NCI-H524 treated with DMSO at 0.1 percent for 48 hours (cell line): ENCODE measurements at places on chromosomes 3 and 15.

- DNase-seq, result no peak
Observed at GRCh38 chr3:106366352-106366751, 497.5 kb upstream of the CBLB start.

GRCh38 chr15:26443321-26443720 lies 329.5 kb downstream of the GABRB3 start:
- DNase-seq, result no peak

GRCh38 chr3:100023150-100023549 lies 91.2 kb downstream of the FILIP1L start:
- no peak for DNase-seq

- DNase-seq, result no peak
Observed at GRCh38 chr3:196236223-196236622, 19.9 kb downstream of the SLC51A start.

- no peak for DNase-seq
Observed at GRCh38 chr3:52494886-52495495, at the start of gene STAB1. TSS of gene STAB1 (plus strand) at chr3:52495338. CDS start at chr3:52495414, 76 bp downstream.

- DNase-seq, result no peak
Observed at GRCh38 chr3:123518892-123519485, 65.9 kb downstream of the HACD2 start.

DNA sequence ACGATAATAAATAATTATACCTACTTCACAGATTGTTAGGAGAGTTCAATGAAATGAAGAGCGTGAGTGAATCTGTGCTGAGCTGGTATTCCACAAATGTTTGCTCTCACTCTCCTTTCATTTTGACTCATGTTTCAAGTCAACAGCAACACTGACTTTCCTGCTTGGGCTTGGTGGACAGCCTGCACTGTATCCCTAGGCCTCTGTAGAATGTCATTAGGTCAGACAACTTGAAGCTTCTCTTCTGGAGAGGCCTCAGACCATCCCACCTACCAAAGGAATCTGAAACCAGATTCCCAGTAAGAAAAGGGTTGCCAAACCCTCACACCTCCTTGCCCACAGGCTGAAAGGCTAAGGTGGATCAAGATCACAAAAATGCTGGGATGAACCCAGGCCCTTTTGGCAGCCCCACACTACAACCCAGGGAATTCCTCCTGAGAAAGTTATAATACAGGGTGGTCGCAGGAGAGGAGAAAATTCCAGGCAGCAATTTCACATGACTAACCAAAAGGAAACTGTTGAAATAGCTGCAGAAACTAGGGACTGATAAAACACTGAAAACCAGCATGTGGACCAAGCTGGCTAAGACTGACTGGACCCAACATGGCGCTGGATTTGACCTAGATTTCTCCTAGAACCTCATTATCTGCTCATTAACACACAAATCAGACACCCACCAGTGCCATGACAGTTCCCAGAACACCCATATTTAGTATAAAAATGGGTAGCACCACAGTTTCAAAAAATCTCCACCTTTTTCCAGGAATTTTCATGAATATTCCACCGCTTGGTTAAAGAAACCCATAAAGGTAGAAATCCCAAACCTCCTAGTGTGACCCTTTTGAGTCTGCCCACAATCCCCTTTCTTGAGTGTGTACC lies 57.0 kb upstream of the ZNF148 start:
- DNase-seq, result no peak

DNA sequence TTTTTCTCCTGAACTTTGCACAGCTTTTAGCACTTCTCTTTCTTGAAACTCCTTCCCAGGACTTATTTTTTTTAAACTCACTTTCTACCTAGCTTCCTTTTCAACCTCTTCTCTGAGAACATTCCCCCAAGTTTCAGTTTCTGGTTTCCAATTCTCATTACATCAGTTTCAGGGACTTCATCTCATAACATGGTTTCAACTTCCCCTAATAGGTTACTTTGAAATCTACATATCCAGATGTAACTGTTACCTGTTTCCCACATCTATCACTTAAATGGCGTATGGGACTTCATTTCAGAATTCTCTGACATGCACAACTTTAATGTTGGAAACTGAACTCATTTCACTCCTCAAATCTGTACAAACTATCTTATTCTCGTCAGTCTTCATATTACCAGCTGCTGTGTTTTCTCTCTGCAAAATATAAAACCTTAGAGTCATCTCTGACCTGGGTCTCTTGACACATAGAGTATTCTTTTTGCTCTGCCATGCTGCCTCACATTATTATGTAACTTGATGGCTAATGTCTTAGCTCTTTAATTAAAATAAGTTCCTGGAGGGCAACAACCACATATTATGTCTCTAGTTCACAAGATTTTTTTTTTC lies 58.4 kb downstream of the NME9 start:
- DNase-seq, result no peak
